Glutamatergic neuron (in vitro differentiated cells): ENCODE measurements at places on chromosomes 1 and 21.
A peak's percentile ranks its signal among the peaks of the same experiment; 100 is the strongest.

GRCh38 chr1:14614341-14614740 lies 15.9 kb downstream of the KAZN start:
- DNase-seq, result no peak
- H3K36me3 ChIP-seq, result no peaks in the 10 kb centered on the region
- no peak overlapping the region for H3K27ac ChIP-seq
- H3K4me1 ChIP-seq, result no peaks in the 10 kb centered on the region

DNA sequence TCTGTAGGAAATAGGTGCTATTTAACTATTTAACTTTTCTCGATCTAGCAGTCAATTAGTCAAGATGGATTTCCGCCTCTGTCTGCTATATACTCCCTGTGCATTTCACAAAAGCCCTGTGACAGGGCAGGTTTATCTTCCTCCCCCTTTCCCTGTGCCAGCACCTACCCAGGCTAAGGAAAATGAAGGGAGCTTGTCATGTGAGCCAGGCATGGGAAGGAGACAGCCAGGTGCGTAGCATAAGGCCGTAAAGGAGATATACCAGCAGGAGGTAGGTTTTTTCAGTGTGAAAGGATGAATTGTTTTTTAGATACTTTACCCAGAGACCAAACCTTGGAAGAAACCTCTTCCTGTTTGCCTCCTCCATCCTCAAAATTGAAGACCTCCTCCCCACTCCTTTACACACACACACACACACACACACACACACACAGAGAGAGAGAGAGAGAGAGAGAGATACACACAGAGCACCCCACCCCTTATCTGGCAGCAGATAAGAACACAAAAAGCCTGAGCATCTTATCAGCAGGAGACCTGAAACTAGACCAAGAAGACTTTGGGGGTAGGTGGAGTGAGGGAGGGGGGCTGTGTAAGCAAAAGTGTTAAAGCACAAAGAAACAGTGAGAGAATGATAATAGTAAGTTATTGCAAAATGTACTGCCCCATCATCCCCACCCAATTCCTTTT lies 12.0 kb upstream of the TARBP1 start:
- H3K4me1 ChIP-seq, result peaks cover 18% of the 10 kb centered on the region
- no peak for DNase-seq
- no peaks in the 10 kb centered on the region for H3K36me3 ChIP-seq
- H3K27me3 ChIP-seq, result no peaks in the 10 kb centered on the region
- H3K4me3 ChIP-seq, result no peak overlapping the region
- H3K27ac ChIP-seq, result no peak overlapping the region

DNA sequence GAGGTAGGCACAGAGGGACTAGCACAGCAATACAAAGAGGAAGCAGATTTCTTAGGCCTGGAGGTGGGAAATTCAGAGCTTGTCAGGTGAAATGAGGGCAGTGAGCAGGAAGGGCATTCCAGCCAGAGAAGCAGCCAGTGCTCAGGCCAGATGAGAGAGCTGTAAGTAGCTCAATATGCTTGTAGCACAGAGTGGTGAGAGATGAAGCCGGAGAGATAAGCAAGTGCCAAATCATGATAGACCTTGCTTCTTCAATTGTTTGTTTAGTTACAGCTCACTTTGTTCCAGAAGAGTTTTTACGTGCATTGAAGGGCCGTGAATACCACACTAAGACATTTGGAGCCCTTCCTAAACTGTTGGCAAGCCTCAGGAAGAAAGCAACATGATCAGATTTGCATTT lies 42.0 kb upstream of the ADAMTS1 start:
- no peak for DNase-seq
- H3K27ac ChIP-seq, result no peak overlapping the region
- H3K27me3 ChIP-seq, result peaks cover 1% of the 10 kb centered on the region
- H3K4me1 ChIP-seq, result no peaks in the 10 kb centered on the region
- H3K36me3 ChIP-seq, result no peaks in the 10 kb centered on the region

DNA sequence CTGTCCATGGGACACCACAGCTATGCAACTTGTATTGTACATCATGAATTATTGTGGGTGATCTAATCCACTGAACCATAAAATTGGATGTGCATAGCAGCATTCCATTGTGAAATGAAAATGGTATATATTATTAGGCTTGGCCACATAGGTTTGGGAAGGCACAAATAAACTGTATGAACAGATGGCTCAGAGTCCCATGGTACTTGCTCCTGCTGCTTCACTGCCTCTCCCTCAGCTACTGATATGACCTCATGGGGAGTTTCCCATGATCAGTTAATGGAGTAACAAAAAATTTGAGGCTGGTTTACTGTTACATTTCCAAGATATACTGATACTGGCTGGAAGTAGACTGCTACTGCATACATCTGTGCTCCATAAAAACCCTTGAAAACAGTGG lies 152.7 kb upstream of the NEGR1 start:
- no peaks in the 10 kb centered on the region for H3K36me3 ChIP-seq
- H3K4me1 ChIP-seq, result peaks cover 29% of the 10 kb centered on the region
- no peak for DNase-seq
- H3K27ac ChIP-seq, result peak overlapping the region; percentile 89
- no peaks in the 10 kb centered on the region for H3K27me3 ChIP-seq

DNA sequence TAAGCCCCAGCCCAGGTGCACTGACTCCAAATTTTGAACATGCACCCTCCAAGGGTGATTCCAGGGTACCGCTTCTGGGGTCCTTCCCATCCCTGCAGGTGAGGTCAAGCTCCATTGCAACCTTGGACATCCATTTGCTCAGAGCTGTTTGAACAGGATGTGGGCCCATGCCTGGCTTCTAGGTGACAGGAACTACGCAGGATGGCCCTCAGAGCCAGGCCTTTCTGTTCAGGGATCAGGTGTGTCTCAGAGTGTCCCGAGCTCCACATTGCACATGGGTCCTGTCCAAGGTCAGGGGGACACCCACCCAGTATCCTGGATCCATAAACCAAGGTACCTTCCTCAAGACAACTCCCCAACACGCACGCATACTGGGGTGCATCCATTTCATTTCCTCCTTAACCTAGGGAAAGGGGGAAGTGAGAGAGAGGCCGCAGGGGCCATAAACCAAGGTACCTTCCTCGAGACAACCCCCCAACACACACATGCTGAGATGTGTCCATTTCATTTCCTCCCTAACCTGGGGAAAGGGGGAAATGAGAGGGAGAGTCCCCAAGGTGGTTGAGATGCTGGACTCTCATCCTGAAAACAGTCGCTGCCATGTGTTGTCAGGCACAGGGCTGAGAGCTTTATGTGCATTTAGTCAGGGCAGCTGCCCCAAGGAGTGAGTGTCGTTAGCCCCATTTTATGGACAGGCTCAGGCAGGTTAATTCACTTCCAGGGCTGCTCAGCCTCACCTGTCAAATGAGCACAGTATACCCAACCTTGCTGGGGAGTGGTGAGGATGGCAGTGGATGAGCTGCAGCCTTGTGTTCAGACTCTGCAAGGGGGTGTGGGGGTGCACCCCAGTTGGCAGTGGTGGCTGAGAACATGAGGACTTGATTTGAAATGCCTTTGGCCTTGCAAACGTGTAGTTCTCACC lies 2.1 kb downstream of the SLC66A1 start:
- H3K27me3 ChIP-seq, result peaks cover 9% of the 10 kb centered on the region
- DNase-seq, result no peak
- peaks cover 30% of the 10 kb centered on the region for H3K4me1 ChIP-seq
- H3K4me3 ChIP-seq, result no peak overlapping the region
- no peaks in the 10 kb centered on the region for H3K36me3 ChIP-seq

DNA sequence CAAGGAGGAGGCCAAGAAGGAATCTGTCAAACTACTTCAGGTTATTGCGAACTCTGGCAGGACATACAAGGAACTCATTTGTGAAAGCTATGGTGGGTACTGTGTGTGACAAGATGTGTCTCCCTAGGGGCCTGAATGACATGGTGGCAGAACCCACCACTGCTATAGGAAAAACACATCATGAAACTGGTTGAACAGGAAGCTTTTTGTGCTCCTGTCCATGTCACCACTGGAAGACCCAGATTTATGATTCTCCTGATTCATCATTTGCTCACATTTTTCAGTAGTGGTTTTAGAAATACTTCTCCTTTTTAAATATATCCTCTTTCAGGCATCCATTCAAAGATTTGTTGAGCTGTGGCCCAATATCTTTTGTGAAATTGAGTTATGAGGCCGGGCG lies 23.6 kb downstream of the ARMH1 start:
- H3K4me1 ChIP-seq, result peaks cover 2% of the 10 kb centered on the region
- H3K4me3 ChIP-seq, result no peak overlapping the region
- no peaks in the 10 kb centered on the region for H3K36me3 ChIP-seq
- H3K27me3 ChIP-seq, result no peaks in the 10 kb centered on the region
- no peak for DNase-seq
- no peak overlapping the region for H3K27ac ChIP-seq

GRCh38 chr21:28749536-28749935 lies 243.1 kb downstream of the LTN1 start:
- no peak for DNase-seq
- H3K4me1 ChIP-seq, result no peaks in the 10 kb centered on the region
- no peak overlapping the region for H3K4me3 ChIP-seq
- H3K27me3 ChIP-seq, result no peaks in the 10 kb centered on the region
- H3K36me3 ChIP-seq, result no peaks in the 10 kb centered on the region
- H3K27ac ChIP-seq, result no peak overlapping the region

GRCh38 chr1:4636644-4637380 lies 17.6 kb upstream of the AJAP1 start:
- peaks cover 17% of the 10 kb centered on the region for H3K36me3 ChIP-seq
- peaks cover 8% of the 10 kb centered on the region for H3K27me3 ChIP-seq
- no peak overlapping the region for H3K27ac ChIP-seq
- no peak for DNase-seq

- peaks cover 10% of the 10 kb centered on the region for H3K4me1 ChIP-seq
- no peaks in the 10 kb centered on the region for H3K27me3 ChIP-seq
- no peak overlapping the region for H3K27ac ChIP-seq
These were observed 52.6 kb downstream of the PCNX2 start for GRCh38 chr1:233242827-233243483.

DNA sequence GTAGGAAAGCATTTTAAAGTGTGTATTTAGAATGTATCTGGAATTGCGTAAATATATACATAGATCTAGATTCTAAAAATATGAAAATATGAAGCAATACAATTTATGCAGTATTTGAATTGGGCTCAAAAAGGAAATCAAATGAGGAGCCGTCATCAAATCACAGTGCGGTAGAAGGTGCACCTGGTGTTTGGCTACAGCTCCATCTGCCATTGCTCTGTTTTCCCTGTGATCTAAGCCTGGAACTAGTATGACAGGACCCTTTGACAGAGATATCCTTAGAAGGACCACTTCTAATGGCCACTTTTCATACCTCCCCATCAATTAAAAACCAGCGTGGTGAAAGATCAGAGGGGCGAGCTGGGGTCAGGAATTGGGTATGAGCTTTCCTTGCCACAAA lies 202.6 kb downstream of the NFIA start:
- peaks cover 34% of the 10 kb centered on the region for H3K4me1 ChIP-seq
- no peaks in the 10 kb centered on the region for H3K36me3 ChIP-seq
- no peaks in the 10 kb centered on the region for H3K27me3 ChIP-seq
